Stimulated activated CD4-positive, alpha-beta T cell treated with anti-CD3 and anti-CD28 coated beads, Interleukin-2, amount 100 ng/mL, for 4 hours (primary cell): ENCODE measurements at places on chromosomes 3 and 15.

GRCh38 chr15:94383041-94383440, 151.7 kb downstream of the MCTP2 start:
- no peak for DNase-seq

DNA sequence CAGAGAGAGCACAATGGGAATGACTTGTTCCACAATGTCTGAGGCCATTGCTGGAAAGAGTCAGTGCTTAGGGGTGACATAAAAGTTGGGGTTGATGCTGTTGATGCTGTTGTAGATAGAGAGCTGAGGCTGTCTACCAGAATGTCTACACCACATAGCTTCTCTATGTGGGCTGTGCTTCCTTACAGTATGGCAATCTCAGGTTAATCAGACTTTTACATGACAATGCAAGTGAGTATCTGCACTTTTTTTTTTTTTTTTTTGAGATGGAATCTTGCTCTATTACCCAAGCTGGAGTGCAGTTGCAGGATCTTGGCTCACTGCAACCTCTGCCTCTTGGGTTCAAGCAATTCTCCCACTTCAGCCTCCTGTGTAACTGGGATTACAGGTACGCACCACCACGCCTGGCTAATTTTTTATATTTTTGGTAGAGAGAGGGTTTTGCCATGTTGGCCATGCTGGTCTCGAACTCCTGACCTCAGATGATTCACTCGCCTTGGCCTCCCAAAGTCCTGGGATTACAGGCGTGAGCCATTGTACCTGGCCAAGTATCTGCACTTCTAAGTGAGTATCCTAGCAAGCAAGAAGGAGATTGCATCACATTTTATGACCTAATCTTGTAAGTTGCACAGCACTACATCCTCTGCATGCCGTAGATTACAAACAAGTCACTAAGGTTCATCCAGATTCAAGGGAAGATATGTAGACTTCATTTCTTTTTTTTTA, 28.7 kb downstream of the DLEC1 start:
- DNase-seq, result no peak

DNA sequence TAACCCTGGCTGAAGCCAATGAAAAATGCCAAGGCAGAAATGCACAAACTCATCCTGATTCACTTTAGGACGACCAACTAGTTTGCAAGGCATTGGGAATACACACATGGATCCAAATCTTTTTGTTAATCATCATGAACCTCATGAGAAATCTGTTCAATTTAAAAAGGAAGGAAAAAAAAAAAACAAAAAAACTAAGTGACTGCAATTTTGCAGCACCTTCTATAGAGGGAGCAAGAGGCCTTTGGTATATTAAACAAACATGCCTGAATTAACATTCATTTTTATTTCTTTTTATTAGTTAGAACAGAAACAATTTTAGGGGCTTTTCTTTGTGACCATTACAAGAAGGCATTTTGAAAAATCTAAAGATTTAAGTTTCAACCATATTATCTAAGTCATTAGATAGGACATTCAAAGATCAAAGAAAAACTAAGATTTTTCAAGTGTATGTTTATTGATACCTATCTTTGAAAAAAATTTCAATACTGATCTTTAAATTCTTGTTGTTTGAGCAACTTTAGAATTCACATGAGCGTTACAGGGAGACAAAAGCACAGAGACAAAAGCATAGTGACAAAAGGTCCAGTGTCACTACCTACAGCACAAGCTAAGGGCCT, 182.4 kb downstream of the CBLB start:
- no peak for DNase-seq

GRCh38 chr3:72480366-72480765, 367.9 kb downstream of the SHQ1 start:
- no peak for DNase-seq

DNA sequence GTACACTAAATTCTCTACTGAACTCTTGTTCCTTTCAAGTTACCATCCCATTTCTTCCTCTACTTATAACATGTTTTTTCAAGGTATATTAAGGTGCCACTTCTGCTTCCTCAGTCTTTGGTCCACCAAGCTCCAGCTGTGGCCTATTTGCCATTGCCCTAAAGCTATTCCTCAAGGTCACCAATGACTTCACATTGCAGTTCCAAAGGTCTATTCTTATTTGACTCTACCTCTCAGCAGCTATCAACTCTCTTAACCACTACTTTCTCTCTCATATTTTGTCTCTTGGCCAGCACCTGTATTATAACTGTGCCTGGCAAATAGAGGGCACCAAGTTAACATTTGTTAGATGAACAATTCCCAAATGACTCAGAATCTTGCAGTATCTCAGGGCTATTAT, 354.7 kb downstream of the PLCL2 start:
- no peak for DNase-seq

- DNase-seq, result no peak
Observed at GRCh38 chr3:66622756-66623457, 122.1 kb upstream of the LRIG1 start.

- no peak for DNase-seq
Observed at GRCh38 chr3:184599143-184599542, 37.6 kb downstream of the EPHB3 start.

- no peak for DNase-seq
Observed at GRCh38 chr15:74200871-74201419, 1.6 kb downstream of the STRA6 start.

- DNase-seq, result no peak
Observed at GRCh38 chr3:121517953-121518655, 27.7 kb downstream of the POLQ start.

GRCh38 chr3:23390446-23390845, 187.3 kb downstream of the UBE2E2 start:
- DNase-seq, result no peak

DNA sequence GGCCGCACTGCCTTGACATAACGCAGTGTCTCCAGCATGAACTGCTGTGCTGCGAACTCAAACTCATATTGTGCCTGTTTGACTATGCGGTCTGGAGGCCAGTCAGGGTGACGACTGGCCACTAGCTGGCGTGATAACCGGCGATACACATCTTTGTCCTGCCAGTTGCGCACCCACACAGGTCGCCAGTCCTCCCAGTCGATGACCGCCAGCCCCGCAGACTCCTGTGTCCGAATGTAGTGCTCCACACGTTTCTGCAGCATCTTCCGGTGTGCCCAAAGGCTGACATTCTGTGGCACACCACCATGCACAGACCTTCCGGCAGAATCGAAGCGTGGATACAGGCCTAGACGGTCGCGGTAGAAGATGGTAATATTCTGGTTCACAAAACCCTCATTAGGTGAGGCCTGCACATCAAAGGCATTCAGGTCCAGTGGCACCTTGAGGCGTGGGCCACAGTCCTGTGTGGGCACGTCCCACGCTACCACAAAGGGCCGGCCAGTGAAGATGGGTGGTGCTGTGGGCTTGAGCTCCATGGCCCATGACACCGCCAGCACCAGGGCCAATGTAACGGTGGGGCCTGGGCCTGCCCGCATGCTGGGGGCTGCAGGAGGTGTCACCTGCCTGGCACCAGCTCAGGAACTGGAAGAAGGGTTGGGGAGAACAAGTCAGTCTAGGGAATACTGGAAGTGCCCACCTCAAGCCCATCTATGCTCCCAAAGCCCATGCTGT, 2.5 kb downstream of the HYAL2 start:
- DNase-seq, result no peak

GRCh38 chr3:16720367-16720940, 115.2 kb upstream of the DAZL start:
- no peak for DNase-seq
